Neural crest cell (in vitro differentiated cells): ENCODE measurements at places on chromosomes 2 and 18. TPM values are rescaled to one million over a fixed set of nuclear protein-coding genes. Genes with fewer than 3 reads are reported as not detected.

- peaks cover 22% of the 10 kb centered on the region for H3K36me3 ChIP-seq
- no peak overlapping the region for H3K4me3 ChIP-seq
- H3K27ac ChIP-seq: no peak overlapping the region
- no peaks in the 10 kb centered on the region for H3K27me3 ChIP-seq
- no peak for DNase-seq
Measured at GRCh38 chr2:32663864-32664263, 36.0 kb downstream of the TTC27 start.

GRCh38 chr2:222611684-222612083, 44.2 kb downstream of the FARSB start:
- DNase-seq: no peak
- H3K27ac ChIP-seq: no peak overlapping the region
- no peaks in the 10 kb centered on the region for H3K27me3 ChIP-seq
- peaks cover 7% of the 10 kb centered on the region for H3K36me3 ChIP-seq

DNA sequence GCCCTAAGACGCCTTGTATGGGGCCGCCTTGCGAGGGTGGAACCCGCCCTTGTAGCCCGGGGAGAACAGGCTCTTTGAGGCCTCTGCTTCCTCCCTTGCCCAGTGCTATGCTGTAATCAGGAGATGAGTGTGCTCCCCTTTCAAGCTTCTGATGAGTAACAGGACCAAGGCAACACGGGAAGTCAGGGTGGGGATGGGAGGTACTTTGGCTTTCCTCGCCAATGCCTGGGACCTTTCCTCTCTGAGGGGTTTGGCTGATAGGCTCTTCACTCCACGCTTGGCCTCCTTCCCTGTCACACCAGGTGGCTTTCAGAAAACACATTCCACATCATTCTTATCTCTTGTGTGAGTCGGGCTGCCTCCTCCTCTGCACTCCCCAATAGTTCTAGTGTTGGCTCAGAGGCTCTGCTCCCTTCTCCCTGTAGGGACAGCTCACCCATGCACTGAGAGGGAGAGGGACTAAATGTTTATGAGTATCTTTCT, 223.7 kb upstream of the TRIB2 start:
- H3K27ac ChIP-seq: no peak overlapping the region
- H3K4me3 ChIP-seq: no peak overlapping the region
- no peak for DNase-seq
- no peaks in the 10 kb centered on the region for H3K27me3 ChIP-seq
- H3K36me3 ChIP-seq: no peaks in the 10 kb centered on the region

GRCh38 chr18:41075212-41075611, 879.8 kb upstream of the PIK3C3 start:
- no peaks in the 10 kb centered on the region for H3K36me3 ChIP-seq
- H3K27me3 ChIP-seq: no peaks in the 10 kb centered on the region
- H3K4me1 ChIP-seq: no peaks in the 10 kb centered on the region

DNA sequence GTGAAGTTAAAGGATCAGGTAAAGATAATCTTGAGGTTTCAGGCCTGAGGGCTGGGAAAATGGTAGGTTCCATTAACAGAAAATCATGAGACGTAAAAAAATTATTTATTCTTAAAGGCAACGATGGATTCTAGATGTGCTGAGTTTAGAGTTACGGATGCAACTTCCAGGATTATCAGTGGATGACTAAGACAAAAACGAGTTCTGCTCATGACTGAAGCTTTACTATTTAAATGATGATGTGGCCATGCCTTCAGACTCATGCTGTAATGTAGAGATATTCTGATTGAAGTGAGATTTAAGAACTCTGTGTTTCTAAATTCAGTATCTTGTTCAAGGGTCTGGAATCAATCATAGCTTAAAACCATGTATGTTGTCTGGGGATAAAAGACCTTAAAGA, 5.0 kb downstream of the TMEM237 start:
- no peak for DNase-seq
- H3K4me1 ChIP-seq: peaks cover 13% of the 10 kb centered on the region
- H3K27ac ChIP-seq: no peak overlapping the region
- H3K4me3 ChIP-seq: no peak overlapping the region

DNA sequence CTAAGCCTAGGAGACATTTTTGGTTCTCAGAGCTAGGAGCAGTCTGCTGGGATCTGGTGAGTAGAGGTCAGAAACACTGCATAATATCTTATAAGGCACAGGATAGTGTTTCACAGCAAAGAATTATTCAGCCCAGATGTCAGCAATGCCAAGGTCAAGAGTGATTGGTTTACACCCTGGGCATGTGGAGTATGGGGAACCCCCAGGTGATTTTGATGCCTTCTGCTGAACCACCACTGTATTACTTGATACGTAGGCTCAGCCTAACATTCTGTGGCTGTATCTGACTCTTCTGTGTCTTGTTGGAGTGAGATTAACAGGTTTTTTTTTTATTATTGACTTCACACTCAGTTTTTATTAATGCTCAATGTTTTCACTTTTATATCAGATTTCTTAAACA, 6.0 kb downstream of the DDX18 start:
- H3K4me1 ChIP-seq: peaks cover 9% of the 10 kb centered on the region
- H3K27ac ChIP-seq: no peak overlapping the region
- peaks cover 16% of the 10 kb centered on the region for H3K36me3 ChIP-seq
- no peak for DNase-seq
- H3K27me3 ChIP-seq: no peaks in the 10 kb centered on the region
- no peak overlapping the region for H3K4me3 ChIP-seq

- H3K27ac ChIP-seq: no peak overlapping the region
- no peaks in the 10 kb centered on the region for H3K27me3 ChIP-seq
- no peaks in the 10 kb centered on the region for H3K4me1 ChIP-seq
- no peak overlapping the region for H3K4me3 ChIP-seq
- H3K36me3 ChIP-seq: no peaks in the 10 kb centered on the region
Measured at GRCh38 chr2:144097440-144098225, 422.3 kb downstream of the ZEB2 start.

DNA sequence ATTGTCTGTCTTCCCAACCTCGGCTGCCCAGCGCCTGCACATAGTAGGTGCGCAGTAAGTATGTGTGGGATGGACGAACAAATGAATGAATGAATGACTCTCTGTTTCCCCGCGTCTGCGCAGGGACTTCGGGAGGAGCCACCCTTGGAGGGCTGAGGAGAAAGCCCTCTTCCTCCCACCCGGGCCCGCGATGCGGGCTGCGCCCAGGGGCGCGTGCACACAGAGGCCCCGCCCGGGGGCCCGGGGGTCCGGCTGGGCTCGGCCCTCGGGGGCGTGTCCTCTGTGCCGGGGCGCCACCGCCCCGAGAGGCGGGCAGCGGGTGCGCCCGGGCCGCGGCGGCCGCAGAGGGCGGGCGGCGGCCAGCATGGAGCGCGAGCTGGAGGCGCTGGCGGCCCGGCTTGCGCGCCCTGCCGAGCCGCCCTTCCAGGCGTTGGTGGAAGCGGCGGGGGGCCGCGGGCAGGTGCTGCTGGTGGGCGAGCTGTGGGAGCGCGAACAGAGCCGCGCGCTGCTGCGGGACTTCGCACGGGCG, at the start of gene C2orf72:
Gene C2orf72, plus strand, starts transcription at position 322 of the 529 bp plus-strand sequence. Its CDS starts 43 bp downstream, at position 365.
- H3K27me3 ChIP-seq: peaks cover 72% of the 10 kb centered on the region
- peak within 1 kb of the TSS; percentile 82 for H3K4me3 ChIP-seq
- no peak within 1 kb of the TSS for H3K27ac ChIP-seq
- peaks cover 5% of the 10 kb centered on the region for H3K4me1 ChIP-seq
- H3K36me3 ChIP-seq: no peaks in the 10 kb centered on the region

GRCh38 chr18:8254654-8255053, 354.6 kb upstream of the RAB12 start:
- H3K4me3 ChIP-seq: no peak overlapping the region
- DNase-seq: no peak
- no peak overlapping the region for H3K27ac ChIP-seq
- H3K4me1 ChIP-seq: peaks cover 32% of the 10 kb centered on the region
- H3K27me3 ChIP-seq: no peaks in the 10 kb centered on the region
- no peaks in the 10 kb centered on the region for H3K36me3 ChIP-seq

DNA sequence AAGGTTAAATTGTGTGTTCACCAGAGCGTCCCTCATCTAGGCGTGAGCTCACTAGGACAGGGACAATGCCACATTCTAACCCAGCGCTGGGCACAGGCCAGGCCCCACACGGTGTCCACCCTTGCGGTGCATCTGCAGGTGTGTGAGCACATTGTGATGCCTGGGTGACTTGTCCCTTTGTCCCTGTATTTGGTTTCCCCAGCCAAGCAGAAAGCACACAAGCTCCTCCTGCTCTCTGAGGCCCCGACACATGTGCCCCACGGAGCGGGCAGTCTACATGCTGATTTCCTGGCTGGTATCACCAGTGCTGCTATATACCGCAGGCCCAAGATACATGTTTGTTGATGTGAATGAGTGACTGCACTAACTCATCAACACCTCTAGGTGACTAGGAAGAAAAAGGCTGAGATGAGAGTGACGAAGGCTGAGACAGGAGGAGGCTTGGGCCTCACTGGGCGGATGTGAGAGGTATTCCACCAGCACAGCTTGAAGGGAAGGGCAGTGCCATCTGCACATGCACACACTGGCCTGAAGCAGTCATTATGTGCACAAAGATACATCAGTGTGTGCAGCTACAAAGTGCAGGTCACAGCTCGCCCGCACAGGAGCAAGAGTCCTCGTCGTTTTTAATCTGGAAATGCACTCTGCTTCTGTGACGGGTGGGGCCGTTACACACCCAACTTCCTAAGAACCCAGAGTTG, 205.9 kb downstream of the EIPR1 start:
- no peak for DNase-seq
- H3K4me3 ChIP-seq: no peak overlapping the region
- no peaks in the 10 kb centered on the region for H3K27me3 ChIP-seq

- no peaks in the 10 kb centered on the region for H3K36me3 ChIP-seq
- H3K27me3 ChIP-seq: no peaks in the 10 kb centered on the region
- no peak overlapping the region for H3K27ac ChIP-seq
- no peak for DNase-seq
Measured at GRCh38 chr2:9712263-9712662, 81.5 kb upstream of the YWHAQ start.

DNA sequence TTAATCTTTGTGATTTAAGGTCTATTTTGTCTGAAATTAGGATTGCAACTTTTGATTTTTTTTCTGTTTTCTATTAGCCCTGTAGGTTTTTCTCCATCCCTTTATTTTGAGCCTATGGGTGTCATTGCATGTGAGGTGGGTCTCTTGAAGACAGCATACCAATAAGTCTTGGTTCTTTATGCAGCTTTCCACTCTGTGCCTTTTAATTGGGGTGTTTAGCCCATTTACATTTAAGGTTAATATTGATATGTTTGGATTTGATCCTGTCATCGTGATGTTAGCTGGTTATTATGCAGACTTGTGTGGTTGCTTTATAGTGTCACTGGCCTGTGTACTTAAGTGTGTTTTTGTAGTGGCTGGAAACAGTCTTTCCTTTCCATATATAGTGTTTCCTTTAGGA, 17.7 kb downstream of the EHBP1 start:
- H3K4me3 ChIP-seq: no peak overlapping the region
- no peaks in the 10 kb centered on the region for H3K27me3 ChIP-seq
- no peak overlapping the region for H3K27ac ChIP-seq
- peaks cover 4% of the 10 kb centered on the region for H3K4me1 ChIP-seq

- peaks cover 9% of the 10 kb centered on the region for H3K27me3 ChIP-seq
- peaks cover 11% of the 10 kb centered on the region for H3K4me1 ChIP-seq
Measured at GRCh38 chr18:74291771-74292540, at the start of gene CYB5A. Gene CYB5A (minus strand): TSS chr18:74291963. CDS start chr18:74291875, 88 bp downstream.

- no peak overlapping the region for H3K4me3 ChIP-seq
- no peak for DNase-seq
- H3K27ac ChIP-seq: no peak overlapping the region
- peaks cover 3% of the 10 kb centered on the region for H3K4me1 ChIP-seq
Measured at GRCh38 chr2:54038835-54039234, 68.0 kb upstream of the PSME4 start.

DNA sequence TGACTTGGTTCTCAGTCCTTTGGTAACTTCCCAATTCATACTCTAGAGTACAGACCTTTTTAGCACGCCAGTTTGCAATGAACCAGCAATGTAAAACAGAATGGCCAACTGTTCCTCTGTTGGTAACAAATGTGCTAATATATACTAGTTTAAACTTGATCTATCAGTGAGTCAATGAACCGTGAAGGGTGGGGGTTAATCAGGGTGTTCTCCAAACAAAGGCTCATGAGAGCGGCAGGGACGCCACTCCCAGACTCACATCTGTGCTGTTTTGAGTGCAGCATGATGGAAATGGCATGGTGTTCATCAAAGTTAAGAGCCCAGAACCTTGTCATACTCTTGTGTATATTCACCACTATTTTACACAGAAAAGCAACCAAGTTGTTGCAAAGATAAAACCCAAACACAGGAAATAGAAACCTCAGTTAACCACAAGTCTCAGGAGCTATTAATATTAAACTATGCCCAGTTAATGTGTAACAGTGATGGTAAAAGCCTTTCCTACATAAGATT, 70.3 kb downstream of the CERKL start:
- no peaks in the 10 kb centered on the region for H3K36me3 ChIP-seq
- DNase-seq: peak; percentile 12
- H3K4me3 ChIP-seq: no peak overlapping the region
- peaks cover 16% of the 10 kb centered on the region for H3K4me1 ChIP-seq

DNA sequence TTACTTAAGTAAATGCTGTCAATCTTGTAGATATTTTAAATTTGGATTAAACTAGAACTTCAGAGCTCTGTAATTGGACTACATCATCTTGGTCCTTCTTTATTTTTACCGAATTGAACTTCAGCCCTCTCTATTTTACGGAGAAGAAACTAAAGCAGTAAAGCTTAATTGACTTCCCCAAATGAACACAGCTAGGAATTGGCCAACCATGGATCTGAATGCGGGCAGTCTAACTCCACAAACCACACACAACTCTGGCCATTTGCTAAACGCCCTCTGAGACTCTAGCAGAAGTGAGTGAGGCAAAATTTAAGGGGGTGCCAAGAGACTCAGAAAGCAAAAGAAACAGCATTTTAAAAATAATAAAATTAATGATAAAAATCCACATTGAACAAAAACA, 86.3 kb upstream of the KCTD1 start:
- no peaks in the 10 kb centered on the region for H3K36me3 ChIP-seq
- no peak overlapping the region for H3K27ac ChIP-seq
- no peak overlapping the region for H3K4me3 ChIP-seq
- no peaks in the 10 kb centered on the region for H3K27me3 ChIP-seq
- H3K4me1 ChIP-seq: no peaks in the 10 kb centered on the region

- H3K27me3 ChIP-seq: peaks cover 14% of the 10 kb centered on the region
- DNase-seq: no peak
- peak overlapping the region; percentile 93 for H3K27ac ChIP-seq
- H3K4me1 ChIP-seq: peaks cover 31% of the 10 kb centered on the region
Measured at GRCh38 chr2:84906108-84906899, 848 bp downstream of the TMSB10 start.

CARF gene
- 6.8 and 7.8 TPM in 2 replicates for total RNA-seq

TTC39C gene
- total RNA-seq: 23.0 and 23.5 TPM in 2 replicates

EPAS1 gene
- total RNA-seq: 0.14 and 0.27 TPM in 2 replicates

IL36G gene
- total RNA-seq: not detected in 2 replicates

RAB27B gene
- total RNA-seq: 0.25 and 0.44 TPM in 2 replicates

RAMP1 gene
- 0.58 and 0.91 TPM in 2 replicates for total RNA-seq

GAREM2 gene
- 21.3 and 21.8 TPM in 2 replicates for total RNA-seq
